Progenitor cell of endocrine pancreas (in vitro differentiated cells): ENCODE measurements at places on chromosomes 12 and 14.

GRCh38 chr12:20044846-20045245, 323.5 kb upstream of the PDE3A start:
- DNase-seq, result no peak

DNA sequence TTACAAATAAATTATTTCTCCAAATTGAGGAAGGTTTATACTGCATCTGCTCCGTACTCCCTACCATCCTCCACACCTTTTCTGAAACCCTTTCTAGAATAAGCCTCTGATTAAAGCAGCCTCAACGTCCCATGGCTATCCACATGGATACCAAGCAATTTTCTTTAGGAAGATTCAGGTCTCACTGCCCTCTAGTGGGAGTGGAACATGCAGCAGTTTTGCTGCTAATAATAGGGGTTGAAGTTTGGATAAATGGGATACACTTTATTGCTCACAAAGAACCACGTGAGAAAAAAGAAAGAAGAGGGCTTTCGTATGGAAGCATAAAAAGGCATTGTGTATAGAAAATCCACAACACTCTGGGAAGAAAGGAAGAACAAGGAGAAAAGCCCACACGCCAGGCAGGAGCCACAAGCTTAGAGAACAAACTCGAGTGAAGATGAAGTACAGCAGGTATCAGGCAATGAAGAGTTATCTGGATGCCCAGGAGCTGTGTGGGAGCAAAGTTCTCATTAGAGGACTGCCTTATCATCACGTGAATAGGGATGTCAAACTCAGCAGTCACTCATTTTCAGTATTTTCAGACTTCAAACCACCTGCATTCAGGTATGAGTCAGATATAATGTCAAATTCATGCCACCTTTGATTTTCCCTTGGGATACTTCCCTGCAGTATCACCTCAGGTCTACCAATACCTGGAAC, 45.8 kb downstream of the CCER1 start:
- peak; percentile 11 for DNase-seq

GRCh38 chr12:3262470-3262869, 185.3 kb downstream of the TSPAN9 start:
- DNase-seq, result no peak

DNA sequence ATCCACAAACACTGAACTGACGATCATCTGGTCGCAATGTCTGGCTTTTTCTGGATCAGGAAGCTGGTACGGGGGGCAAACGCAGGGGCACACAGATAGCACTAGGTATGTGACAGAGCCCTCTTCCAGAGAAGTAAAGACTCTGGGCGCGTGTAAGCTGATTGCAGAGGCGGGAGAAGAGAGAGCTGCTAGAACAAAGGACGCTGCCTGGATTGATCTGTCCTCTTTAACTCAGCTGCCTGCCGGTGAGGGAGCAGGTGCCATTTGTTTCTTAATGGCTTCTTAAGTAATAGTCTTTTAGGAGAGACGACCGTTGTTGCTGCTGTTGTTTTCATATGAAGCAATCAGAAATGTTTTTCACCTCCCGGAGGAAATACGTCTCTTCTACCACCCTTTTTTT, 77.3 kb downstream of the GLT1D1 start:
- DNase-seq, result no peak

DNA sequence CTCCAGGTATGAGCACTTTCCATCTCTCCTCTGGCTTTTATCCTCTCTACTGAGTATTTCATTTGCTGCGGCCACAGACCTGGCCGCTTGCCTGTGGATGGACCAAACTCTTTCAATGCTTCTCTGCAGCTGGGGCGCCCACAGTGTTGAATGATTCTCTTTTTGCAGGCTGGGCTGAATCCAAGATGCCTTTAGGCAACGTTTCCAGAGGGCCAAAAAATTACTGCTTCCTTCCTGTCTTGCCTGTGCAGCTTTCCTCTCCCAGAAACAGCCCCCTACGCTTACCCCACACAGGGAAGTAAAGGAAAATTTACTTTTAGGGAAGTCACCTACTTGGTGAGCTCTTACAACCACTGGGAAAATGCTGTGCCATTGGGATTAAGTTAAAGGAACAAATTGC, 55.6 kb upstream of the JDP2 start:
- DNase-seq, result no peak

DNA sequence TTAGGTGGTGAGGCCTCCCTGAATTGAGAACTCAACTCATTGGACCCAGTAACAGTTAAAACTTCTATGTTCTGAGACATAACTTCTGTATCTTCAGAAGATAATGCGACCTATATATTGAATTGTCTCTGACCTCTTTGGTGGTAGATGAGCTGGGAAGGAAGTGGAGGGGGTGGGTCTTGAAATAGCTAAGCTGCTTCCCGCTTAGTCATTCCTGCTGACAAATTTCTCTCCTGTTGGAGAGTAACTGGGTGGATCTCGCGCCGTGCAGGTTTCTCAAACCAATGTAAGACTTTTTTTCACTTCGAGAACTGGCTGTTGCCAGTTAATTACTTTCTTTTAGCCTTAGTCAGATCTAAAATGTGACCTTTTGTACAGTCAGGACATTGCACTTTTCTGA, 100.8 kb downstream of the PPHLN1 start:
- no peak for DNase-seq

GRCh38 chr14:50363714-50364111, 33.0 kb downstream of the CDKL1 start:
- no peak for DNase-seq

DNA sequence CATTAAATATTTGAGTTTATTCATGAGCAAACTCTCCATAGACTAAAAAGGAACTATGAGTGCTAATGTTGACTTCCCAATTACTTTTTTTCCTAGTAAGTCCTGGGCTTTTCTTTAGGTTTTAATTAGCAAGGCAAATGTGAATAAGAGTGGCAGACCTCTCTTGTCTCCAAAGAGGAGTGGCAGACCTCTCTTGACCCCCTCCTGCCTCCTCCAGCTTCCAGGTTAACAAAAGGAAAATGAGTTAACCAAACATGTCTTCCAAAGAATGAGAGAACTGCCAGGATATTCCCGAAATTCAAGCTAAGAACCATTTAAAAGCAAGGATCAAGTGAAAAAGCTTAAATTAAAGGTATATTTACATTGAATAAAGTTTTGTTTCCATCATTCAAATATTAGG, 253.2 kb downstream of the MDGA2 start:
- DNase-seq, result no peak

- DNase-seq, result no peak
Measured at GRCh38 chr14:103085106-103086091, 1.4 kb downstream of the LBHD2 start.

- no peak for DNase-seq
Measured at GRCh38 chr12:132262256-132263060, 66.9 kb downstream of the GALNT9 start.
